ENCODE measurements at places on chromosomes 7 and 10. TPM values are rescaled to one million over a fixed set of nuclear protein-coding genes. Genes with fewer than 3 reads are reported as not detected.
A peak's percentile ranks its signal among the peaks of the same experiment; 100 is the strongest.

- no peak for DNase-seq
Measured at GRCh38 chr10:93180482-93180931, 106.8 kb downstream of the CYP26A1 start.

Gene CDC14C
- total RNA-seq = not detected

- DNase-seq = peak; percentile 63
Measured at GRCh38 chr7:877312-878232, 1.2 kb downstream of the GET4 start.

- peak; percentile 92 for DNase-seq
Measured at GRCh38 chr7:143240291-143241168, 18.7 kb downstream of the TAS2R40 start.

Gene TMEM196
- total RNA-seq = not detected

DNA sequence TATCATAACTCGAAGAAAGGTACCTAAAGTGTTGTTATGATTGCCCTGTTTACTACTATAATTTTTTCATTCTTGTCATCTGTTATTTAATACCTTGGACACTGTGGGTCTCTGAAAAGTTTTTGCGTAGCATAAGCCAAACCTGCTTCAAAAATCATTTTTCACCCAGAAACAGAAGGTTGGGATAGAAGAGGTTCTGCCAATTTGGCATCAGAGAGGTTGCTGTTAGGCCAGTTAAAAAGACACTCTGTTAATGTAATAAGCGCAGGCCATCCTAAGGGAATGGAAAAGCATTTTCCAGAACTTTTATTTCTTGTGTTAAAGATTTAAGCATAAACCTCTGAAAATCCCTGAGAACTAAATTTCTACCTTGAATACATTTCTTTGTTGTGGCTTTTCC is 212.2 kb downstream of the BMPER start:
- DNase-seq = no peak

DNA sequence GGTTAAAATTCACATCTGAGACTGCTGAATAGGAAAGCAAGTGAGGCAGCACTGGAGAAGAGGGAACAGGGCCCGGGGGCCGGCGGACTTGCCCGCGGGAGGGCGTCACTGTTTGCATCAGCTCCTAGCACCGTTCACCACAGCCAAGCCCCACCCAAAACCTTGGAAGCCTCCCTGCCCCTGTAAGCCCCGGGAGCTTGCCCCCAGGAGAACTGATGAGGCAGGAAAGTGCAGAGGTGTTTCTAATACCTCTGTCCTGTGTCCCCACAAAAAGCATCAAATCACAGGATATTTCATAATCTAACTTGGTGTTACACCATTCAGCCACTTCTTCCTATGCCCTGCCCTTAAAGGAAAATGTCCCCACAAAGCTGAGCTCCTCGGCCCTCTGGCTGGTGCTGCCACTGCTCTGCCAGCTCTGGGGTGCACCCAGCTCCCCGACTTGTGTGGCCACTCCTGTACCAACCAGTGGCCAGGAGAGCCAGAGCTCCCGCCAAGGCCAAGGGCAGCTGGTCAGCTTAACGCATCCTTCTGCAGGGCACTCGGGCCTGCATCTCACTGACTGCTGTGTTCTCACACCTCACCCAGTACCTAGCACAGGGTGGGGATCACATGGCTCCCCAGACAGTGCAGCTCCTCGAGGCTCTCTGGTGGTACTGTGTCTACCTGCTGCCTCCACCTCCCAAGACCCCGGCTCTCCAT is 47.3 kb upstream of the CNPY1 start:
- peak; percentile 68 for DNase-seq

DNA sequence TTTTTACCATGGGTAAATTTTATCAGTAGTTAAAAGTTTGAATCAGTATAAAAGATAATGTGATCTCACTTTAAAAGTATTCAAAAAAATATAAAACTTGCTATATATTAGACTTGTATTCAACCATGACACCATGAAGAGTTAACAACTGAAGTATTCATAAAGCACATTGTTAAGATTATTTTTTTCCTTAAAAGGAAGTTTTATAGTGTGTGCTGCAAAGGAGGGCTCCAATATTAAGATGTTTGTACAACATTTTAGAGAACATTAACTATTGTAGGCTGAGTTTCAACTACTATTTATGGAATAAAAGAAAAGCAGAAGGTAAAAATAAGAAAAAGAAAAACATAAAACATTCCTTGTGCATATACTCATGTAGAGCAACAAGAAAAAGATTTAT is 24.5 kb upstream of the CUBN start:
- DNase-seq = no peak

DNA sequence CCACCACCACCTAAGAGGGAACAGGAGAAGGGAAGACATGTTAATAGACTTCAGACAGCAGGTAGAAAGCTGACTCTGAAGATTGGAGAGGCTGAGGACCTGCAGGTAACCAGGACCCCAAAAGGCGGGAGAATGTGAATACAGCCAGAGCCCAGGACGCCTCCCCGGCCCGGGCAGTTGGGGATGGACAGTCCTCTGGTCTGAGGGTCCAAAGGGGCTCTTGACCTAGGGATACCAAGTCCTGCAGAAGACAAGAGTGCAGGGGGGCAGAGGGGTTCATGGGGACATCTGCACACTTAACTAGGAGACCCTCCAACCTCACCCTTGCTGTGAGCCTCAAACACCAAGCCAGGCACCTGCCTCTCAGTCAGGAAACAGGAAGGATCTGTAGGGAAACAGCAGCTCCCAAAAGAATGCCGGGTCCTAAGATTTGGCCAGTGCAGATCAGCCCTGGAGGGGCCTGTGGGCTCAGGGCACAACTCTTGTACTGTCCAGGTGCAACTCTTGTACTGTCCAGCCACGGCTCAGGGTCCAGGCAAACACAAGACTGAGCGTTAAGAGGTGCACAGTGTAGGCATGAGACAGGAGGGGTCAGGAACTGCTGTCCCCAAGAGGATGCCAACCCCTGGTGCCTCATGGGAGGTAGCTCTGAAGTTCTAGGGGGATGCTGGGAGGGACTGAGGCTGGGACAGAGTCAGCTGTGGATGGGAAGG is 2.3 kb upstream of the STK32C start:
- no peak for DNase-seq

- DNase-seq = no peak
Measured at GRCh38 chr10:131636841-131637724, 263.7 kb upstream of the PPP2R2D start.

DNA sequence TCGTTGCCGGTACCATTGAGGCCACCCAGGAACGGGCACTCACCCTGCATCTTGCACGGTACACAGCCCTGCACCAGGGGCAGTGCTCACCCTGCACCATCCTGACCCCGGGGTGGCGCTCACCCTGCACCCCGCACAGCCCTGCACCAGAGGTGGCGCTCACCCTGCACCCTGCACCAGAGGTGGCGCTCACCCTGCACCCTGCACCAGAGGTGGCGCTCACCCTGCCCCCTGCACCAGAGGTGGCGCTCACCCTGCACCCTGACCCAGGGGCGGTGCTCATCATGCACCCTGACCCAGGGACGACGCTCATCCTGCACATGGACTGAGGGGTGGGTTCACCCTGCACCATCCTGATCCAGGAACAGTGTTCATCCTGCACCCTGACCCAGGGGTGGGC is 6.4 kb downstream of the TUBGCP2 start:
- DNase-seq = no peak

Gene TRIM74
- not detected for total RNA-seq

Gene FAM13C
- total RNA-seq = not detected

- no peak for DNase-seq
Measured at GRCh38 chr7:2647594-2648172, 15.9 kb downstream of the TTYH3 start.

Gene ANKRD61
- total RNA-seq = not detected

DNA sequence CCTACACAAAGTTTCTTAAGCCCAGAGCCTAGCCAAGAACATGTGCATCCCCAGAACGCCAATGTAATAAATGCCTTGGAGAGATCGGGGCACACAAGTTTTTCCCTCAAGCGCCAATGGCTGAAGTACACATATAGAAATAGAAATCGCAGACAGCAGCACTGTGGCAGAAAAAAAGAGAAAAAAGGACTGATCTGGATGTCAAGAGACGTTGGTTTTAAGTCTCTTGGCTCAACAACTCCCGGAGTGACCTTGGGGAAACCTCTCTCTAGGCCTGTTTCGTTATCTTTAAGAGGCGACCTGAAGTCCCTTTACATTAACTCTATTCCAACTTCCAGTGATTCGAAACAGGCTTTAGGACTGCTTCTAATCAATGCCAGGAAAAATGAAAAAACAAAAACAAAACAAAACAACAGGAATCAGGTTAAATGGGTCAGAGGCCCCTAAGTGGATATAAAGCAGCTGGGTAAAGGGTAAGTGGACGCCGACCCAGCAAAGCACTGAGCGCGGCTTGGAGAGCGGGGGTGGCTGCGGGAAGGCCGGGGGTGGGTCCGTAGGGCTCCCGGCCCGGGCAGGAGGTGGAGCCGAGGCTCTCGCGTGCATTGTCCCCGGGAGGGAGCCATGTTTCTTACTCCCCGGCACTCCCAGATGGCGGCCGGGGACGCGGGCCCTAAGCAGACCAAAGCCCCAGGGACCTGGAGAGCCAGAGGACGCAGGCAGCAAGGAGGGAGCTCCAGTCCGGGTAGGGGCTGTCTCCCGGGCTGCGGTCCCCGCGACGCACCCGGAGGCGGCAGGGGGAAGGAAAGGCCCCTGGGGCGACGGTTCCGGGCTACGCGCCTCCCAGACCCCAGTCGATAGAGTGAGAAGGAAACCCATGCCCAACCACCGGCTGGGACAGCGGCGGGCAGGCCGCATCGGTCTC is 757 bp downstream of the EIF3A start:
- peak; percentile 71 for DNase-seq

DNA sequence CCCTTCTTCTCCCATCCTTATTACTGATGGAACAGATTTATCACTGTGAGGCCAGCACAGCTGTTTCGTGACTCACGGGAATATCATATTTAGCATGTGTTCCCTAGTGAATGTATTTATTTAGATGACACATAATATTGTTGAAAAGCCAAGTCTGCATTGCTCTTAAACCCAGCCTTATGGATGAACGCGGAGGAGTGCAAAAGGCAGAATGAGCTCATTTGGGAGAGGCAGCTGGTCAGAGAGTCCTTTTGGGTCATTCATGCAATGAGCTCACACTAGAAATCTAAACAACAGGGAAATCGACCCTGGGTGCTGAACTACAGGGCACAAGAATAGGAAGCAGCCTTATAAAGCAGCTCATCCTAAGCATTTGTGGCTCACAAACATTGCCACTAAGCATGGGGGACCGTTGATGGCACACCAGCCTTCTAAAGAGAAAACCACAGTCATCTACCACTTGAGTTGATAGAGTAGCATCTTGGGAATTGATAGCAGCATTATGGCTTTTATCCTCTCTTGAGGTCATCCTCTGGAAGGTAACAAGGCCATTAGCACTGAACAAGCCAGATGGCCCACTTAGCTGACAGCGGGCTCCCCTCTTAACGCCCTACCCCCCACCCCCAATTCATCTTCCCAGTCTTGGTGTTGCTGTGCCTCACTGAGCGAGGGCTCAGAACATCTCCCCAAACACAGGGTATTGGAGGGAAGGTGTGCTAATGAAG is 32.9 kb upstream of the SDK1 start:
- DNase-seq = no peak

- DNase-seq = no peak
Measured at GRCh38 chr10:122373721-122374120, 787 bp upstream of the PLEKHA1 start.

Gene SPDYE8
- total RNA-seq = not detected

Gene TUBGCP2
- 87.7 TPM for total RNA-seq

- DNase-seq = no peak
Measured at GRCh38 chr7:146235195-146235594, 118.6 kb downstream of the CNTNAP2 start.

DNA sequence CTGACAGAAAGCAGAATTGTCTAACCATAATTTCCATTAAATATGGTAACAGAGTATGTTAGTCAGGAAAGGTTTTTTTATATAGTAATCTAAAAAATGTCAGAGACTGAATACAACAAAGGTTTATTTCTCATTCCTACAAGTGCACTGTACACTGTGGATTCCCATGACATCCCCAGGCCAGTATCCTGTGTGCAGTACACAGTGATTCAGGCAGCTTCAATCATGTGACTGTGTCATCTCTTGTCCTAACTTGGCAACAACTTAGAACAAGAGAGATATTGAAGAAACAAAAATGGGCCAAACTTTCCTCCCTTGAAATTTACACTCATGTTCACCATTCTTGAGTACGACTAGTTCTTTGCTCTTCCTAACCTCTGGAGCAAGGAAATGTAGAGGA is 189.8 kb upstream of the SEMA3A start:
- DNase-seq = no peak

DNA sequence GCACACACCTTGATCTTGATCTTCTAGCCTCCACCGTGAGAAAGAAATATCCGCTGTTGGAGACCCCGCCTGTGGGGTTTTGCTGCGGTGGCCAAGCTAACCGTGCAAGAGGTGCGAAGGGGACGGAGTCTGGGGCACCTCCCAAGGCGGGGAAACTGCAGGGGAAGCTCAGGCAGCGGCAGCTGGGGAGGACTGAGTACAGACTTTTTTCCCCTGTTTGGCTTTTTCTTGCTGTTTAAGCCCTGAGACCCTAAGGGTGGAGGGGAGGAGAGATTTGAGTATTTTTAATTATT is 108.0 kb downstream of the DNAJB6 start:
- no peak for DNase-seq

- DNase-seq = no peak
Measured at GRCh38 chr7:110373859-110374258, 717.1 kb upstream of the LRRN3 start.

Data from HT-29 (cell line).